ENCODE measurements at places on chromosomes 5 and 9.
A peak's percentile ranks its signal among the peaks of the same experiment; 100 is the strongest.

- DNase-seq: no peak
These were observed 274.3 kb upstream of the ANKRD55 start for GRCh38 chr5:56507351-56507930.

GRCh38 chr9:17635115-17635890 lies 56.4 kb downstream of the SH3GL2 start:
- DNase-seq: no peak

- DNase-seq: no peak
These were observed 60.0 kb upstream of the FER start for GRCh38 chr5:108687595-108688200.

GRCh38 chr5:135569755-135570452 lies 8.9 kb downstream of the CXCL14 start:
- DNase-seq: peak; percentile 73

GRCh38 chr5:56322592-56322991 lies 89.5 kb upstream of the ANKRD55 start:
- no peak for DNase-seq

DNA sequence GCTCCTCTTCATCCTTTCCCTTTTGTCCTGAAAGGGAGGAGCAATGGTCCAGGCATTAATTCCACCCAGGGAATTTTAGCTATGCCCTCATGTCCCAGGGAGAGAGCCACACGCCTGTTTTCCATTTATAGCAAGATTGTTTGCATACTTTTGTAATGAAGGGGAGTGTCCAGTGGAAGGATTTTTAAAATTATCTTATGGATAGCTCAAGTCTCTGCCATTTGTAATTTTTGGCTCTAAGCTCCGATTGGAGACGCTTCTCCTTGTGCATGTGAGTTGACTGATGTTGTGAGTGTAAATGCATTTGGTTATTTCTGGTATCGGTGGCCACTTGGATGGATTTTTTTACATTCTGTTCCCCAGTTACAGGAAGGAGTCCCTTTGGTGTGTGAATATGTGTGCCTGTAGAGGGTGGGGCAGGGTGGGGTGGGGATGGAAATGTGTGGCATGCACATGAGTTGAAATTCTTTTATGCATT lies 7.2 kb upstream of the RPL26L1 start:
- DNase-seq: no peak

DNA sequence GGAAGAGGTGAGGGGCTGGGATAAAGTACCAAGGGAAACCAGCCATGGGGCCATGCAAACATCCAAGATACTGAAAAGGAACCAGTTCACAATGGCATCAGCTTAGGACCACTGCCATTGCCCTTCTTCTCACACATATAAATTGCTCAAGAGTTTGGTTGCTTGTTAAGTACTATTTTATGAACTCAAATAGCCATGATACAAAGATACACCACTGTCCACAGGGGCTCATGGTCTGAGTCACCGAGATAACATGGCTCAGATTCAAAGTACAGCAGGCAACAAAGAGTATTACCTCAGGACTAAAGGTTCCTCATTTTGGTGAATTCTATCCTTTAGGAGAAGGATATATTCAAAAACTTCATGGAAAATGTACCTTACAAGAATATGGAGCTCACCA lies 55.6 kb downstream of the FANCC start:
- DNase-seq: peak; percentile 24

- peak; percentile 81 for DNase-seq
These were observed 1.0 kb upstream of the ACSL6 start for GRCh38 chr5:132012371-132013005.

DNA sequence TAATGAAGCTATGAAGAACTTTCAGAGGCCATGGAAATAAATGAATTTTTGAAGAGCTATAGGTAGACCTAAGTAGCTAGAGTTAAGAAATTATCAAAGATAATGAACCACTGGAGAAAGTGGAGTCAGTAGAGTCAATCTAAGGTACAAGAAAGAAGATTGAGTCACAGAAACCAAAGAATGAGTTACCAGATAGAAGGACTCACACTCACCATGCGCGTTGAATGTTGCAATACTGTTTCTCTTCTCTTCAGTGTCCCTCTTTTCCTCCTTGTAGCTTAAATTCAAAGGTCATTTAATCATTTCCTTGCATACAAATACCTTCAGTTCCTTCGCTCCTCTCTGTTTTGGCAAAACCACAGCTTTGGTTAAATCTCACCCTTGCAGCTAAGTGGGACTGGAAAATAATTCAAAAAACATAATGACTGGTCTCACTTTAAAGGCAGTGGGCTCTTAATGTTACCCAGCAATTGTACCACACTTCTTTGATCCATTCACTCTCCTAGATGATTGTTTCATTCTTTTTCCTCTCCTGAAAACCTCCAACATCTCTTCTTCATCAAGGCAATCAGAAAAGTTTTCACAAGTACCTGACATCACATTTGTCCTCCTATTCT lies 58.3 kb downstream of the NIPBL start:
- DNase-seq: no peak

GRCh38 chr5:17357504-17357903 lies 140.1 kb downstream of the BASP1 start:
- no peak for DNase-seq

GRCh38 chr9:5563886-5564285 lies 53.6 kb downstream of the PDCD1LG2 start:
- no peak for DNase-seq

DNA sequence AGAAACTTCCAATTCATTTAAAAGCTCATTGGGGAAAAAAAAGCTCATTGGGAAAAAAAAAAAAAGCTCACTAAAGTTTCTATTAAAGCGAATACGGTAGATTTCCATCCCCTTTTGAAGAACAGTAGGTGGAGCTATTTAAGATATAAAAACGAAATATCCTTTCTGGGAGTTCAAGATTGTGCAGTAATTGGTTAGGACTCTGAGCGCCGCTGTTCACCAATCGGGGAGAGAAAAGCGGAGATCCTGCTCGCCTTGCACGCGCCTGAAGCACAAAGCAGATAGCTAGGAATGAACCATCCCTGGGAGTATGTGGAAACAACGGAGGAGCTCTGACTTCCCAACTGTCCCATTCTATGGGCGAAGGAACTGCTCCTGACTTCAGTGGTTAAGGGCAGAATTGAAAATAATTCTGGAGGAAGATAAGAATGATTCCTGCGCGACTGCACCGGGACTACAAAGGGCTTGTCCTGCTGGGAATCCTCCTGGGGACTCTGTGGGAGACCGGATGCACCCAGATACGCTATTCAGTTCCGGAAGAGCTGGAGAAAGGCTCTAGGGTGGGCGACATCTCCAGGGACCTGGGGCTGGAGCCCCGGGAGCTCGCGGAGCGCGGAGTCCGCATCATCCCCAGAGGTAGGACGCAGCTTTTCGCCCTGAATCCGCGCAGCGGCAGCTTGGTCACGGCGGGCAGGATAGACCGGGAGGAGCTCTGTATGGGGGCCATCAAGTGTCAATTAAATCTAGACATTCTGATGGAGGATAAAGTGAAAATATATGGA lies at the start of gene PCDHGA12:
Gene PCDHGA12 (plus strand): TSS at position 176 of the 782 bp plus-strand sequence. CDS start 253 bp downstream, at position 429.
- DNase-seq: peak; percentile 72

DNA sequence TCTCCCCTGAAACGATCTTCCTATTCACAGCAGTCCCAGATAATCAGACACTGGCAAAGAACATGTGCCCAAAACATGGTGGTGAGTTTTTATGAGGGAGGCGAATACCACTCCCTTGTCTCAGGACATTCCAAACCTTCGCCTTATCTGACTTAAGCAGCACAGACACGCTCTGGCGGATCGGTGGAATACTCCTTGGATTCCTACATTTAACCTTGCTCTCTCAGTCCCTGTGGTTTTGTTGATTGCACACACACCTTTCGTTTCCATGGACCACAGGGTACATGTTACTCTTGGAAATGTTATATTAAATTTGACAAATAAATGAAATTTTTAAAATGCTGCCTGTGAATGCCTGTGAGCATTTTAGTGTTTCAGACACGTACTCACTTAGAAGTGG lies 87.8 kb upstream of the CPEB4 start:
- no peak for DNase-seq

GRCh38 chr5:134127376-134127861 lies 12.9 kb downstream of the TCF7 start:
- DNase-seq: no peak

- no peak for DNase-seq
These were observed 486 bp downstream of the NPDC1 start for GRCh38 chr9:137045294-137046087.

DNA sequence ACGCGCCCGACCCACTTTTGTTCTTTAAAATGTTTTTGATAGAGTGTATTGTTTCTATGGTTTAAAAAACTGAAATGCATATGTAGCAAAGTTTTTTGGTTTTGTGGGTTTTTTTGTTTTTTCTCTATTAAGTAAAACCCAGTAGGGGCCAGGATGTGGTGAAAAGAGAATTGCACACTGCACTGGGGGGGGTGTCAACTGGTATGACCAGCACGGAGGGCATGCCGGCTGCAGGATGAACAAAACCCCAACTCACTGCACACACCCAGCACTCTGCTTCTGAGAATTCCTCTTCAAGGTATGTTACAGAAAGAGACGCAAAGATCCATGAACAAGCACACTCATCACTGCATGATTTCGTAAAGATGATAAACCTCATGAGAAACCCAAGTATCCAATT lies 75.0 kb downstream of the STK10 start:
- DNase-seq: peak; percentile 85

DNA sequence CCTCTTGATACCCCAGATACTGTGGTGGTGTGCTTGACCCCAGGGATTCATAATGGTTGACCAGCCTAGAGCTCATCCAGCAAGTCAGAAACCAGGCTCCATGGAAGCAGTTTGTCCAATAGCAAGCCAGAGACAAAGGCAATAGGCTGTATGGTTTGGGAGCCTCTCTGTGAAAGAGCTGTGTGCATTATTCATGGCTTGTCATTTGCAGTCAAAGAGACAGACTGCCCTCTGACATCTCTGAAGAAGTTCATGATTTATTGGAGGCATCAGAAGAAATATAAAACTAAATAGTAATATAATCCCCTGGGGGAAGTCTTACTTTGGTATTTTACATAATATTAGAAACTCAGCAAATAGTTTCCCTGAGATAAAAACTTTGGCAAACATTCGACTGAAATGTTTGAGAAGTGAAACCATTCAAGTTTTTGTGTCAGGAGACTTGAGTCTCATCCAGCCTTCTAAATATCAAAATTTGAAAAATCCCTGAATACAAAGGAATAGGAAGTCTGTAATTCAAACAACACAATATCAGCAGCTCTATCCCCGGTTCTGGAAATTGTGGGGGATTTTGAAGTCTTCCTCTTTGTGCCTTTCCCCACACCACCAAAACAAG lies 250.3 kb downstream of the ZSWIM6 start:
- DNase-seq: no peak

GRCh38 chr9:126882746-126883145 lies 22.3 kb downstream of the ZBTB34 start:
- no peak for DNase-seq

- no peak for DNase-seq
These were observed 16.7 kb downstream of the GCNT1 start for GRCh38 chr9:76475686-76476085.

GRCh38 chr5:118628660-118629354 lies 359.5 kb downstream of the DTWD2 start:
- no peak for DNase-seq

DNA sequence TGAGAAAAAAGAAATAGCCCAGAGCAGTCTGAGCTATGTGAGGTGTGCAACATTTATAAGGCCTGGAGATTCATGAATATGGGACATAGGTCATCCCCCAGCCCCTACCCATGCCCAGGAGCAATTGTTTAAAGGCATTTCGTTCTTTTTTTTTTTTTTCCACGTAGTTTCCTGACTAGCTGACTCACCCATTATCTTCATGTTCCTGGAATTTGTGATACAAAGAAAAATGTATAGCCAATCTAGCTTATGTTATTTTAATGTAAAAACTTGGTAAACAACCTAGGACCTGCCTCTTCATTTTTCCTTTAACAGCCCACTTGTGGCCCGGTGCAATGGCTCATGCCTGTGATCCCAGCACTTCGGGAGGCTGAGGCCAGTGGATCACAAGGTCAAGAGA lies 81.3 kb downstream of the OSTF1 start:
- DNase-seq: peak; percentile 26

DNA sequence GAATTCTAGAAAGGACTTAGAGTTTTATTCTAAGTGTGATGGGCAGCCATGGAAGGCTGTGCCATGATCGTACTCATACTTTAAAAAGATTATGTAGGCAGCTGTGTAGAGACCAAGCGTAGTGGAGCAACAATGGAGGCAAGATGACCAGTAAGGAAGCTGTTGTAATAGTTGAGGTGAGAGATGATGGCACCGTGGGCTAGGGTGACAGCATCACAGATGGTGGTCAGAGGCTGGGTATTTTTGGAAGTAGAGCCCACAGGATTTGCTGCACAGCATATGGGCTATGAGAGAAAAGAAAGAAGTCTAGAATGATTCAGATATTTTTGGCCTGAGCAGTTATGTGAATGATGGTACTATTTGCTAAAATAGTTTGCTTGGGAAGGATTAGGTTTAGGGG lies 7.7 kb downstream of the ARHGAP26 start:
- DNase-seq: no peak

DNA sequence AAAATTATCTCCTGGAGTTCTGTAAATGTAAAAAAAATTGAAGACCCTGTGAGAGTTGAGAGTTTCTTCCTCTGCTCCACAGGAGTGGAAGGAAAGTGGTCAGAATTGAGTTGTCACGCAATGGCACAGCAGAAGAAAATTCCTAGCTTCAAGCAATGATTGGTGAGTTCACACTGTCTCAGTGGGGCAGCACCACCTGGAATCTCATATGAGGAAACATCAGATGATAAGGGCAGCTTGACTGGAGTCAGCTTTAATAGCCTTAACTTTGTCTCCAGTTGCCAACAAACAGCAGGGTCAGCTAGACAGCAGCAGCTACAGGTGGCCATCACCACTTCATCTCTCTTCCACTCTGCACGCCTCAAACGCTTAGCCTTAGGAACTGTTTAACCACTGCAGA lies 211.1 kb downstream of the EFNA5 start:
- no peak for DNase-seq

GRCh38 chr5:76990899-76991459 lies 38.1 kb downstream of the CRHBP start:
- DNase-seq: peak; percentile 39

GRCh38 chr9:84379740-84380139 lies 39.2 kb upstream of the SLC28A3 start:
- no peak for DNase-seq

DNA sequence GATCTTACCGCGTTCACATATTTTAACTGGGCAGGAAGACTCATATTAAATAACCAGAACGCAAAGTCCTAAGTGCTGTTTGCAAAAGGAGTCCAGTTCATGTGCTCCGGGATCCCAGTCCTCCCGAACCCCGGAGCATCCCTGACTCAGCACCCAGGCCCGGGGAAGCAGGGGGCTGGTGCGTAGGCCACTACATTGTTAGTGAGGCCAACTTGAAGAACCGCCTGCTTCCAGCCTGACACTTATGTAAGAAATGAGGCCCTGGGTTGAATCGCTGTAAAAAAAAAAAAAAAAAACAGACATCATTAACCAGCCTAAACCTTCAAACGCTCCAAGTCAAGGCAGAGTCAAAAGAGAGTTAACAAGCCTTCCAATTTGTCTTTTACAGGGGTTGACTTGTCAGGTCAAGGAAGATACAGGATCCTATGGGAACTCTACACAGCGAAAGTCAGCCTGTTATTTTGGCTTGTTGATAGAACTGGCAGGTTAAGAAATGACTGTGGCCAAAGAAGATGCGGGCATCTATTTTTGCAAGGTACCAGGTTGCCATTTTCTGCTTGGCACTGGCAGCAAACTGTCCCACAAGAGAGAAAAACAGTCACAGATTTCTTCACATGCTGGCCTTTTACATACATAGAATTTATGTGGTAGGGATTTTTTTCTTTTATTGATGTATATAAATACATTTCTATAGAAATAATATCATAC lies 93.3 kb downstream of the ACTL7B start:
- no peak for DNase-seq

GRCh38 chr9:1536522-1537170 lies 478.5 kb upstream of the SMARCA2 start:
- DNase-seq: no peak

- DNase-seq: no peak
These were observed 23.1 kb downstream of the SHLD3 start for GRCh38 chr5:65647941-65648340.
